ENCODE measurements at places on chromosomes 13 and 19.

- DNase-seq = no peak
These were observed 34.4 kb downstream of the CAPN12 start for GRCh38 chr19:38709671-38710415.

GRCh38 chr13:24035411-24035810 lies 125.1 kb upstream of the SPATA13 start:
- no peak for DNase-seq

DNA sequence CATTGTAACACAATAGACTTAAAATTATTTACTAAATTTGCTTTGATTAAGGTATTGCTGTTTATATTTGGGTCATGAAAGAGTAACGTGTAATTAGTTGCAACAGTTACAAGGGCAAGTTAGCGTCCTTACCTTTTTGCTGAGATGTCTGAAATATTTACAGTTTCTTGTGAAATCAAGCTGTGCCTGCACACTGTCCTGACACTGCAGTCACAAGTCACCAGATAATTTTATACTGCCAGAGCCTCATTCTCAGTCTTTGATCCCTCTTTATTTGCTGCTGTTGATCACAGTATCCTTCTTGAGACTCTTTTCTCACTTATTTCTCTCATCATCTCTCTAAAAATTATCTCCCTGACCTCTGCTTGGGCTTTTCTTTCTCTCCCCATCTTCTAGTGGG lies 8.4 kb upstream of the DIAPH3 start:
- DNase-seq = no peak

DNA sequence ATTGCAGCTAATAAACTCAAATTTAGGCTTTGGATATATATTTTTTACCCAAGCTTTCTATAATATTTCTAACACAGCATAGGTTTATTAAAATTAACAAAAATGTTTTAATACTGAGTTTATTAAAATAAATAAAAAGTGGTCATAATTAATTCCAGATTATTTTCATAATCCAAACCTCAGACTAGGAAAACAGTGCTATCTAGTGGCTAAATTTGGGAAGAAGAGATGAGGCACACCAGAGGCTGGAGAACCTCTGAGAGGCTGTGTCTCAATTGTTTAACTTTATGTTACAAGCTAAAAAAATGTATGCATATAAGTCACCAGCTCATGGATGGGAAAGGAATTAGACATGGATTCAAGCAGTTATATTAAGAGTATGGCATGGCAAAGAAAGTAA lies 392.5 kb downstream of the DIAPH3 start:
- no peak for DNase-seq

DNA sequence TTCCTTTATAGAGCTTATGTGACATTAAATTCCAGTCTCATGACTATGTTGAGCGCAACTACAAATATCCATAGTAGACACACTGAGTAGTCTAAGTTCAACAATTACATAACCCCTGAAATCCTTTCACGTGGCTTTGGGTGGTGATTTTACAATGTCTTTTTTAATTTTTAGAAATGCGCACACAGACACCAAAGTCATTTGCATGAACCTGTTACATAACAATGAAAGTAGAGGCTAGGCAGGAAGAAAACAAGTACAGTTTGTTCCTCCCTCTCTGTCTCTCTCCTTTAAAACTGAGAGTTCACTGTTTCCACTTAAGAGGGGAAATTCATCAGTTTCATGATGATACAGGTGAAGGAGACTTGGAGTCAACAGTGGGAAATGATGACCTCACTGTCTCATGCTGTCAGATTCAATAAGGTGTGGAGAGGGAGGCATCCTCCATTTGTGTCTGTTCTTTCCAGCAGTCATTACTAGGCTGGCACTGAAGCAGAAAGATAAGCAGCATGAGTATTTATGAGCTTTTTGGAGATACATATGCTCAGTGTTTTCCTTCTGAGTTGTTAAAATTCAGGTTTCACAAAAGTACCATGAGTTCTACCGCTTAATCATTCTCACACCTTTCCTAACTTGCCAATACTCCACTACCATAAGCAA lies 201.8 kb downstream of the LHFPL6 start:
- DNase-seq = no peak

GRCh38 chr19:16608290-16608739 lies 19.7 kb downstream of the MED26 start:
- DNase-seq = no peak

DNA sequence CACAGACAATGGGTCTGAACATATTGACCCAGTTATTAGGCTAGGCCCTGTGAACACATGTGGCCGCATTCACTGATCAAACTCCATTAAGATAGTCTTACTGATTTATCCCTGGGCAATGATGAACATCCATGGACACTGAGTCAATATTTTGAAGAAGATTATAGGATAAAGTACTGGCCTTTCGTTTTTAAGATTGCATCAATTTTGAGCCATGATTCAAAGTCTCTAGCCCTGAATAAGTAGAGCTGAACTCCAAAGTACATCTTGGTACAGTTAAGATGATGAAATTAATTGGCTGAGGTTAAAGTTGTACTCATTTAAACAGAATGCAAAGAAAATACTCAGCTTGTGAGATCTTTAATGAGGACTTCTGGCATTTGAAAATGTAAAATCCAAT lies 1581.9 kb downstream of the EFNB2 start:
- DNase-seq = no peak

DNA sequence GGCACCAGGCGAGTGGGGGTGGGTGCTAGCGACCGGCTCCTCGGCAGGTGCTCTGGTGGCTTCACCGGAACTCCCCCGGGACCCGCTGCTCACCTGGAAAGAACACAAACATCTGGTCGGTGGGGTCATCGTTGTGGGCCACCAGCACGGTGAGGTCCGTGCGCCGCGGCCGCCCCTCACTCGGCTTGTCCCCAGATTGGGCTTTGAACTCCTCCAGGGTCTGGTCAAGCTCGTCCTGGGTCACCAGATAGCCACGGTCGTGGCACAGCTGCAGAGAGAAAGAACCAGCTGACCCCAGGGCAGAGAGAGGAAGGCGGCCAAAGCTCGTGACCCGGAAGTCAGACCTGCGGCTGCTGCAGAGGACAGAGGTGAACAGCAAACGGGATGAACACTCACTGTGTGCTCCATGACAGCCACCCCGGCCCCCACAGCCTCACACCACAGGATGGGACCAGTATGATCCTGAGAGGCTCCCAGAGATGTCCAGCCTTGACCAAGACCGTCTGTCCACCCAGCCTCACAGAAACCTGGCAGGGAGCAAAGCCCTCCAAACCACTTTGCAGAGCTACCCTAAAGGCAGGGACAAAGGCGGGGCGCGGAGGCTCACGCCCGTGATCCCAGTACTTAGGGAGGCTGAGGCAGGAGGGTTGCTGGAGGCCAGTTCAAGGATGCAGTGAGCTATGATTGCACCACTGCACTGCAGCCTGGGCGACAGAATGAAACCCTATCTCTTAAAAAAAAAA lies 1.2 kb downstream of the POLR2E start:
- no peak for DNase-seq

Data from coronary artery (tissue), 2 donors.